ENCODE measurements at places on chromosomes 13 and 19. TPM values are rescaled to one million over a fixed set of nuclear protein-coding genes. Genes with fewer than 3 reads are reported as not detected.

Gene CCNA1
- polyA plus RNA-seq, result 0.80 TPM

Gene CYP4F3
- polyA plus RNA-seq, result 0.19 TPM

Gene XAB2
- polyA plus RNA-seq, result 33.3 TPM

Gene LILRB2
- 1.00 TPM for polyA plus RNA-seq

Gene ZNF225
- 10.0 TPM for polyA plus RNA-seq

Gene UGGT2
- polyA plus RNA-seq, result 39.3 TPM

Gene IFNL1
- not detected for polyA plus RNA-seq

Gene FFAR2
- polyA plus RNA-seq, result 0.30 TPM

Gene TYROBP
- polyA plus RNA-seq, result 8.6 TPM

Gene PALM
- 121 TPM for polyA plus RNA-seq

Gene NLRP5
- not detected for polyA plus RNA-seq

Gene F10
- 18.6 TPM for polyA plus RNA-seq

Gene FAM216B
- polyA plus RNA-seq, result not detected

Gene CPT1C
- 11.3 TPM for polyA plus RNA-seq

Gene HIPK4
- 0.19 TPM for polyA plus RNA-seq

Gene JSRP1
- 0.41 TPM for polyA plus RNA-seq

Gene CCDC97
- polyA plus RNA-seq, result 36.2 TPM

GRCh38 chr19:9075064-9075949 is 11.6 kb upstream of the OR1M1 start:
- peak; percentile 62 for DNase-seq

DNA sequence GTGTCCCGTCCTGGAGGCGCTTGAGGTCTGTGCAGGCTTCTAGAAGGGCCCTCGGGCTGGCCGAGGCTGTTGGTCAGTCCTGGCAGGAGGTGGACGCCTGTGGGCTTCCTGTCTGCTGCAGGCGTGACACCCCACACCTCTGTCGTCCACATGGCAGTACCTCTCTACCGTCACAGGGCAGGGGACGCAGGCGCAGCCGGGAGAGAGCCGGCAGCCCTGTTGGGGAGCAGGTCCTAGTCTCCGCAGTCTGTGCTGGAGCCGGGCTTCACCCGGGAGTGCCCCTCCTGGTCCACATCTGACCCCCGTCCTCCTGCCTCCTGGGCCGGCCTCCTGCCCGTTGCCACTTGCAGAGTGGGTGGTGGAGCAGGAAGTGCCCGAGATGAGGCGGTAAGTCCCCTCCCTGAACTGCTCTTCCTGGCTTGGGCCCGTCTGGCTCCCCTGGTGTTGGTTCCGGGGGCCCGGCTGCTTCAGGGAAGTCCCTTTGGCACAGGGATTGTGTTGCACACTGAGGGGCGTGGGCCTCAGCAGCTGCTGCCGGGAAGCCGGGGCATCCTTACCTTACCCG is 106.0 kb downstream of the KDM4B start:
- DNase-seq, result no peak

DNA sequence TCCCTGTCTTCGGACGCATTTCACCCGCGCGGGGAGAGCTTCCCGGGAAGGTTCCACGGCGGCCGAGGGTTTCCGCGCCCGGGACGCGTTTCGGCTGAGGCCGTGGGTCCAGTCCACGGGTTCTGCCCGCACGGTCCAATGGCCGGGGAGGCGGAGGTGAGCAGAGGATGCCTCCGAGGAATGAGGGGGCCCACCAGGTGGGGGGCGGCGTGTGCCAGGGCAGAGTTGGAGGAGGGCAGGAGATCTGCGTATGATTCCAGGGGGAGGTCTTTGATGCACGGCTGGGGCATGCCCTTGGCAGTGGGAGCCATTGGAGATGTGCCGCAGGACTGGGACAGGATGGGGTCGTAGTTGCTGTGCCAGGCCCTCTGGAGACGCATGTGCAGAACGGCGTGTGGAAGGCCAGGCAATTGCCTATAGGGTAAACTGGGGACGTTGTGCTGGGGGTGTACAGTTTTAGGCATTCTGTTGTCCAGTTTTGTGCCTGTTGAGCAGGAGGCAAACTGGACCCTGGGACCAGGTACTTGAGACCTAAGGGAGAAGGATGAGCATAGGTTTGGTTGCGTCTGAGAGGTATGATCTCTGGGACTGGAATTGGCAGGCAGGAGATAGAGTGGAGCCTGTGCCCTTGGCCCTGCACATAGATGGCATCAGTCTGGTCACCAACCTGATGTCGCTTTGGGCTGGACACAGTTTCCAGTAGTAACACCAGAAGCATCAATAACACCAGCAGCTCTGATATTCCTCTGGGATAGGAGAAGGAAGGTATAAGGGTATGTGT is 751 bp downstream of the ZNF584 start:
- DNase-seq, result no peak

GRCh38 chr19:41688098-41688497 is at the start of gene CEACAM7:
Gene CEACAM7, minus strand, starts transcription at chr19:41688270. Its CDS starts 105 bp downstream, at chr19:41688165.
- DNase-seq, result no peak

GRCh38 chr13:46313432-46314257 is 73.4 kb downstream of the RUBCNL start:
- no peak for DNase-seq

- no peak for DNase-seq
Observed at GRCh38 chr13:30870049-30870884, 35.8 kb upstream of the MEDAG start.

DNA sequence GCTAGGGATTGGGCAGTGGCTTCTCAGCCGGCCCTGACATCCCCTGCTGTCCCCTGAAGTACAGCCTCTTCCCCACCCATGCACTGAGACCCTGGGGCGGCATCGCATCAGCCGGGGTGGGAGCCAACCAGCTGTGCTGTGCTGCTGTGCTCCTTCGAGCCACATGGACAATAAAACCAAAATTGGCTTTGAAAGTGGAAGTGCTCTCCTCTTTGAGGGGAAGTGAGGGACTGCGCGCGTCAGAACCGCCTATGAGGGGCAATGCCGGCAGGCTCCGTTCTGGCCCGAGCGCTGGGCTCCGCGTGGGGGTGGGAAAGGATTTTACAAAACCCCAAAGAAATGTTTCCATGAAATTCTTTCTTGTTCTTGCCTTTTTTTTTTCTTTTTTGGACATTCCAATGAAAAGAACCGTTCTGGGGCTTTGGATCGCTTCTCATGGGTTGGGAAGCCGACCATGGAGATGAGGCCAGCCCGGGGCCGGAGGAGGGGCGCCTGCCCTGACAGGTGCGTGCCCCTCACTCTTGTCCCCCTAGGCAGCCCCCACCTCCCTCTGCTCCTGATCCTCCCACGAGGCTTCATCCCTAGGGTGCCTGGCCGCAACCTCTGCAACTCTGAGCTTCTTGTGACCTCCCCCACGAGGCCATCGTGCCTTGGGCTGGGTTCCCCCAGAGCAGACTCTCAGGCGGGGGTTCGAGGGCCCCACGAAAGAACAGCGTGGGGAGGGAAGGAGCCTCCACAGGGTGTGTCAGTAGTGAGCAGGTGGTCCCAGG is 22.6 kb downstream of the KLHL26 start:
- no peak for DNase-seq

GRCh38 chr13:76223999-76224398 is 587.9 kb downstream of the LMO7 start:
- no peak for DNase-seq

DNA sequence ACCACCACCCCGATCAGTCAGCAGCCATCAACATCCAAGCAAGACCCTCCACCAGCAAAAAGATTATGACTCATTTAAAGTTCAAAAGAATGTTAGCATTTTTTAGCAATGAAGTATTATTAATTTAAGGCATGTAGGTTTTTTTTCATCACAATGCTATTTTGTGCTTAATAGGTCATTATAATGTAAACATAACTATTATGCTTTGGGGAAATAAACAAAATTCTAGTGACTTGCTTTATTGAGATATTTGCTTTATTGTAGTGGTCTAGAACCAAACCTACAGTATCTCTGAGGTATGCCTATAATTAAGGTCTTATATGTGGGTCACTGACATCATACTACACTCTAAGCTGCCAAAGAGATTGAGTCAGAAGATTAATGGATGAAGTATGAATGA is 20.0 kb downstream of the KLF12 start:
- DNase-seq, result no peak

DNA sequence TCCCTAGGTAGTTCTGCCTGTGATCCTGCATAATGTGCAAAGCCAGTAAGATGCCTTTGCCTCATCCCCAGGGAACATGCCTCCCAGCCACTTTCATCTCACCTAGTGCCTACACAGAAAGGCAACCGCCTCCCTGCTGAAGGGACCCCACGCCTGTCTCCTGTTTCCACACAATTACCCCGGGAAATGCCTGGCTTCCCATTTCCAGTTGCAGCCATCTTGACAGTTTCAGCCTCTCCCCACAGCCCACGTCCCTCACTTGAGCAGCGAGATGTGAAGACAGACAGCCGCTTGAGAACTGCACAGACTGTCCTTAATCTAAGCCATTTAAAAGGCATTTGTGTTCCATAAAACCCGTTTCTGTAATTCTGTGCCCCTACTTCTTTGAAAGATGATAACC is 4.7 kb upstream of the UQCRFS1 start:
- DNase-seq, result no peak

DNA sequence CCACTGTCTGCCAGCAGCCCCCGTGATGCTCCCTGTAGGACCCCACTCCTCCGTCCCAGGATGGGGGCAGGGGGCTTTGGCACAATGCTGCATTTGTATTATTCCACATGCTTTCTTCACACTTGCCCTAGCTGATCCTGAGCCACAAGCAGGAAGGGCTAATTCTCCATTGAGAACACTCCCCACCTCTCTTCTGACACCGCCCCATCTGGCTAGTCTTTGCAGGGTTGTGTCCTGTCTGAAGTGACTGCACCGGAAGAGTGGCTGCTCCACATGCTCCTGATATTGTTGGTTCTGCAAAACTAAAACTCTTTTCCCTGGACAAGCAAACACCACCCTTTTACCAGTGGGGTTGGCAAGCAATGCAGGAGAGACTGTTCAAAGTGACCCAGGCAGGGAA is 18.0 kb downstream of the ZNF574 start:
- no peak for DNase-seq

DNA sequence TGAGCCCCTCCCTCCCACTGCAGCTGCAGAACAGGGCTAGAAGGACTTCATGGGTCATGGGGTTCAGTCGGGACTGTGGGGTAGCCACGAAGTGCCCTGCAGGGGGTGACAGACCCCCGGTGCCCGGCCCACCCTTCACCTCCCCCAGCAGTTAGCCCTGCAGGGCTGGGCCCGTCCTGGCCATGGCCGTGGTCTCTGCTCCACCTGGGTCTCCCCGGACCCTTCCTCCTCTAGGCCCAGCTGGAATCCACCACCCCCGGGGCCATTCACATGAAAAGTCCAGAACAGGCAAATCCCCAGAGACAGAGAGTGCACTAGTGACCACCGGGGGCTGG is 17.3 kb downstream of the MKNK2 start:
- DNase-seq, result no peak

GRCh38 chr13:74869846-74870245 is 612.1 kb downstream of the TBC1D4 start:
- DNase-seq, result no peak

DNA sequence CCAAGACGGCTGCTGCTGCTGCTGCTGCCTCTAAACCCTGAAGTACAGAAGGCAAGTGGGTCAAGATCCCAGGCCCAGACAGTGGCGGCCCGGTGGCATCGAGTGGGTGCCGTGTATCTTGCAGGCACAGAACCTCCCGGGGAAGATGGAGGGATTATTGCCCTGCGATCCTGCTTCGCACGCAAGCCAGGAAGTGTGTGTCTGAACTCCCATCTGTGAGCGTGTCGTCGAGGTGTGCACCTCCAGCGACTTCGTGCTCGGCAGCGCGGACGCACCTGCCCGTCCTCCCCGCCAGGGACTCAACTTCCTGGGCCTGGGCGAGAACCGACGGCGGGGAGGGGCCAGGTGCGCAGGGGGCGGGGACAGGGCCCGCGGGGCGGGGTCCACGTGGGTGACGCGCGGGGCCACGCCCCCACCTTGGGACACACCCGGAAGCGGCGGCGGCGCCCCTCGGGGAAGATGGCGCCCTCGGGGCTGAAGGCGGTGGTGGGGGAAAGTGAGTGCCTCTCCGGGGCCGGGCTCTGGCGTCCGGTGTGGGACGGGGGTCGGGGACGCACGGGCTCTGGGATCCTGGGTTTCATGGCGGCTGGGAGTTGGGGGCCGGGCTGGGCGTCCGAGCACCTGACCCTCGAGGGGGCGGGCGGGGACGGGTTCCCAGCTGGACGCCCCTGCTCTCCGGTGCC is at the start of gene STXBP2:
Gene STXBP2 (plus strand): TSS at position 420 of the 683 bp plus-strand sequence. CDS start 40 bp downstream, at position 460.
- peak; percentile 40 for DNase-seq

- no peak for DNase-seq
Observed at GRCh38 chr13:28650284-28650683, 8.6 kb upstream of the POMP start.

DNA sequence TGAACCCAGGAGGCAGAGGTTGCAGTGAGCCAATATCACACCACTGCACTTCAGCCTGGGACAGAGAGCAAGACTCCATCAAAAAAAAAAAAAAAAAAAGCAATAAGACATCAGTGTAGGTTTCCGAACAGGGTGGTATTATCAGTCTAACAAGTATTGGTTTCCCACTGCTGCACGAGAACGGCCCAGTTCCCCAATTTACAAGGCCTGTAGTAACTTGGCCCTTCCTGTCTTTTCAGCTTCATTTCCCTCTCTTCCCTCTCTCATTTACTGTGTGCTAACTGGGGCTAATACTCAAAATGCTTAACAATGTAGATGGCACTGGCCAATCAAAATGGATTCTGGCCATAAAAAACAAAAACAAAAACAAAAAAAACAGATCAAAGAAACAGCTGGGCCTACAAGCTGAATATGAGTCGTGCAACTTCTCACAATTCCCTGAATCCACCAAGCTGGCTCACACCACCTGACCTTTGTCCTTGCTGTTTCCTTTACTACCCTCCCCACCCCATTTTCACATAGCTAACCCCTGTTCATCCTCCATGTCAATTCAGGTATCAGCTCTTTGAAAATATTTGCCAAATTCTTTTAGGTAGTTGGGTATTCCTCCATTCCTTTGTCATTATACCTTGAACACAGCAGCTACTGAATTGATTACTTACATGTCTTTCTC is 2.4 kb downstream of the TEX101 start:
- DNase-seq, result no peak

DNA sequence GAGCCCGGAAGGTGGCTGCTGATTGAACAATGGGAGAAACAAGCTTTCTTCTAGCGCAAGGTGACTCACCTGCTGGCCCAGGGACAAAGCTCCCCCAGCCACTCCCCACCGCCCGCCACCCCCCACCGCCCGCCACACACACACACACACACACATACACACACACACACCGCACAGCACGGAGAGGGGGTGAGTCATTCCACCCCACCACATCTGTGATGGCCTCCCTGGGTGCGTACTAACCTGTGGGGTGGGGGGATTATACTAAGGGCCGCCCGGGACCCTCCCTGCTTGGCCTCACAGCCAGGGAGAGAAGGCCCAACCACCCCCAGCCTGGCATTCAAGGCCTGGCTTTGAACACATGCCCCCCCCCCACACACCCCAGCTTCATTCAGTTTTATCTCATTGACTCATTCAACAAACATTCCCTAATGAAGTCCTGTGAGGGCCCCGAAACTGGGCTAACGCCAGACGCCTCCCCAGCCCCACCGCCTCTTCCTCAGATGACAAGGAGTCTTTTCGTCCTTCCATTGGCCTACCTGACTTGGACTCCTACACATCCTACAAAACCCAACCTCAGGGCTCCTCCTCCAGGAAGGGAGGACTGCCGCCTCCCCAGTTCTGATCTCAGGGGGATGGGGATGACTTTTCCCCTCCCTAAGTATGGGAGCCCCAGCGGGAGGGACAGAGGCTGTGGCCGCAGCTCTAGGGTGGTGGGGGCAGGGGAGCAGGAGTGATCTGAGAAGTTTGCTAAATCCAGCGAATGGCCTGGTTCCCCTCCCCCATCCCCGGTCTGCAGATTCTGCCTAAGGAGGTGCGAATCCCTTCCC is 5.8 kb upstream of the ONECUT3 start:
- no peak for DNase-seq

- DNase-seq, result no peak
Observed at GRCh38 chr13:103952183-103952582, 886.0 kb upstream of the SLC10A2 start.

Data from right renal pelvis (tissue), 4 donors.